A549 treated with ZK216348 at 1 μM for 4 hours (cell line): ENCODE measurements at places on chromosomes 6 and 20. TPM values are rescaled to one million over a fixed set of nuclear protein-coding genes. Genes with fewer than 3 reads are reported as not detected.

The DPPA5 gene
- total RNA-seq, result not detected in 5 replicates

The GPLD1 gene
- total RNA-seq, result 0.60 to 1.6 TPM (median 0.93 TPM) in 5 replicates

The RING1 gene
- total RNA-seq, result 19.0 to 27.0 TPM (median 24.7 TPM) in 5 replicates

The RAB5IF gene
- 195 to 317 TPM (median 280 TPM) in 5 replicates for total RNA-seq

The RHAG gene
- total RNA-seq, result 0.11 TPM in 1 of 5 replicates, not detected in the others
